ENCODE measurements at places on chromosomes 12 and 14.

DNA sequence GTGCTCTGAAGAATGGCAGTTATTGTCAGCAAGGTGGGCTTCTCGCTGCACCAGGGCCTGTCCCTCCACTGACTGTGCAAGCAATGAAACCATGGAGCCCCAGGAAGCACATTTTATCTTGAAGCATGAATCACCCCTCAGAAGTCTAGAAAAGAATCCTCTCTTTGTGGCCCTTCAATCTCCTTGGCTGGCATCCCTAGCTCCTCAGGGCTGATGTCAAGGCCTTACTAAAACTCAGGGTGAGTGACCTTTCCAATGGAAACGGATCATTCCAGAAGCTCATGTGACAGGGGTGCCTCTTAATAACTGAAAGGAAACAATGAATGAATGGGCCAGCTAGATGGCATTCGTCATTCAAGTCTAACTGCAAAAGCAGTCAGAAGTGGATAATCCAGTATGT lies 22.3 kb upstream of the PLEKHH1 start:
- DNase-seq: no peak

DNA sequence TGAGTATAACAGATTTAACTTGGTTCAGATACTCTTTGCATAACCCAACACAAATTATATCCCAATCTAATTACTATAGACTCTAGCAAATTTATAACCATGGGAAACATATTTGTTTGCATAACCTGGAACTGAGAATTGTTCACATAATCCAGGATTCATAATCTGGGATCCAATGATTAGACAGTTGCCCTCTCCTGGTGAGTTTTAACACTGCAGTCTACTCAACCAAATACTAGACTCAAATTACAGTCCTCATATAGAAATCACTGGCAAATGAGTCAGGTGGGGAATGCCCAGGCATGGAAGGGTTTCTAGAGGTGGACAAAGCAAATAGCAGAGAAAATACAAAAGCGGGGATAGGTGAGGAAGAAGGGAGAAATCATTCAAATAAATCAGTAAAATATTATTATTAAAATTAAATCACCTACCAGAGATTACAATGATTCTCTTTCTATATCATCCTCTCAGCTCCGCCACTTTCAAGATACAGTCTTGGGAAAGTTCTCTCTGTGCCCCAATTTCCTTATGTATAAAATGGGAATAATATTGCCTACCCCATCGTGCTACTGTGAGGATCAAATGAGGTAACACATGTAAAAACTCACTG lies 9.4 kb downstream of the GCH1 start:
- DNase-seq: peak; percentile 37

DNA sequence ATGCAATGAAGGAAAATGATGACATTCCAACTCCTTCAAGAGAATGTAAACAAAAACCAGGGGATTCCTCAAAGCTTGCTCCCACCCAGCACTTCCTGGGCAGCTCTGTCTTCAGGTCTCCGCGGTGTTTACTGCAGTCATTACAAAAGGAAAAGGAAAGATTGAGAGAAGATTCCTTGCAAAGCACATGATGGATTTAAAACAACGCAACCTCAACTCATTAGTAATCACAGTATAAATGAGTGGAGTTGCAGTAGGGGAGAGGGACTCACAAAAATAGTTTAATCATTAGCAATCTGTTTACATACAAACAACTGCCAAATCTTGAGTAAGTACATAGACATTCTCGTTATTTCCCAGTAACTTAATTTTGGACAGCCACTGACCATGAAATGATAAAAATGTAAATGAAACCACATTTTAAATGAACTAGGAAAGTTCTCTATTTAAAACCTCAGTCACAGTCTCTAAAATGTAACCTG lies 49.7 kb upstream of the OVCH1 start:
- DNase-seq: no peak

DNA sequence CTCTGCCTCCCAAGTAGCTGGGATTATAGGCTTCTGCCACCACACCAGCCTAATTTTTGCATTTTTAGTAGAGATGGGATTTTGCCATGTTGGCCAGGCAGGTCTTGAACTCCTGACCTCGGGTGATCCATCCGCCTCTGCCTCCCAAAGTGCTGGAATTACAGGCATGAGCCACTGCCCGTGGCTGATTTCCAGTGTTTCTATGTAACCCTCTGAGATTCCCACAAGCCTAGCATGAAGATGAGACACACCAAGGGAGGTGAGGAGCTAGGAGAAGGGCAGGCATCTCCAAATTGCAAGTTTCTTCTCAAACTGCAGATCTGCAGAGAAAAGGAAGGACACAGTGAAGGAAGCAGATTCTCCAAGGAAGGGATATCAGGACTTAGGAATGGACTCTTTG lies 125.0 kb downstream of the CACNA1C start:
- no peak for DNase-seq

DNA sequence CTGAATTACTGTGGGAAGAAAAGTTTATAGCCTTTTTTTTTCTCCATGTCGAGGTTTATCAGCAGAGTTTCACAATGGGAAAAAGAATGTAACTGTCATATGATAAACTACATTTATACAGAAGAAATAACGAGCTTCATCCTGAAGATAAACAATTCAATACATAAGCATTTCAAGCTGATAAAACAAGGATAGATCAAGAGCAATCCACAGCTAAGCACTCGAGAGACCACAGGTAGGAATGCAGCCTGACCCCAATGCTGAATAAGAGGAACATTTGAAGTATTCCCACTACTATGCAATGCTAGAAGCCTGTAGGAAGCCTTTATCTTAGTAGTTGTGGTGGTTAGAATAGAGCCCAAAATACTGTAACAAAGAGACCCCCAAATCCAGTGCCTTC lies 32.6 kb upstream of the DAAM1 start:
- no peak for DNase-seq

DNA sequence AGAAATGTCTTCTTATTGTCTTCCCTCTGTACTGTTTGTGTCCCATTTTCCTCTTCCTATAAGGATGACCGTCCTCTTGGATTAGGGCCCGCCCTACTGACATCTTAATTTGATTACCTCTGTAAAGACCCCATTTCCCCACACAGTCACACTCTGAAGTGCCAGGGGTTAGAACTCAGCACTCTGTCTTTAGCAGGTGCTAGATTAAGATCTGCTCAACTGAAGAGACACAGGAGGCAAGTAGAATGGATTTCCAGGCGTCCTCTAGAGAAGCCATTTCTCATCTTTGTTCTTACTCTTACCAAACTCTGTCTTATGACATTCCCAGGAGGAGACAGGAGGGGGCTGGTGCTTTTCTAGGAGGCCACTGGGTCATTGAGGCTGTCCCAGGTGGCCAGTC lies 50.8 kb downstream of the VCPKMT start:
- DNase-seq: no peak

DNA sequence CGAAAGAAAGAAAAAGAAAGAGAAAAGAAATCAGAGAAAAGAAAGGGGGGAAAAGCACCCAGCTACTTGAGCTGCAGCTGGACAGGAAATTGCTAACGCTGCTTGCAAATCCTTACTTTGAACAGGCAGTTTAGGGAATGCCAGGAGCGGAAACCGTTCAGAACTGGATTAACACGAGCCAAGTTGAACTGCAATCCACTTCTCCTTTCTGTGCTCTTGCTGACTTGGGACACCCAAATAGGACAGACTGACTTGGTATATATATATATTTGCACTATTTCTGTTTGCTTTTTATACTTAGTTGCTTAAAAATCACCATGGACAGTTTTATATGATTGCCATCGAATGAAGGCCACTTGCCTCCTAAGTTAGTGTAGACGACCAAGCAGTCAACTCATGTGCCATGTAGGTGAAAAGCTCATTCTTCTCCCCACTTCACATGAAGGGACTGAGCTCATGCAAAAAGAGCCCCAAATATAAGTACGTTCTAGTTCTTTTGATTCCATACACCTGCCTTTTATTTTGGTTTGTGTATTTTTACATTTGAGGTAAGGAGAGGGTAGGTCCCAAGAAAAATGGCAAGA lies 5.5 kb downstream of the DUSP6 start:
- peak; percentile 99 for DNase-seq

DNA sequence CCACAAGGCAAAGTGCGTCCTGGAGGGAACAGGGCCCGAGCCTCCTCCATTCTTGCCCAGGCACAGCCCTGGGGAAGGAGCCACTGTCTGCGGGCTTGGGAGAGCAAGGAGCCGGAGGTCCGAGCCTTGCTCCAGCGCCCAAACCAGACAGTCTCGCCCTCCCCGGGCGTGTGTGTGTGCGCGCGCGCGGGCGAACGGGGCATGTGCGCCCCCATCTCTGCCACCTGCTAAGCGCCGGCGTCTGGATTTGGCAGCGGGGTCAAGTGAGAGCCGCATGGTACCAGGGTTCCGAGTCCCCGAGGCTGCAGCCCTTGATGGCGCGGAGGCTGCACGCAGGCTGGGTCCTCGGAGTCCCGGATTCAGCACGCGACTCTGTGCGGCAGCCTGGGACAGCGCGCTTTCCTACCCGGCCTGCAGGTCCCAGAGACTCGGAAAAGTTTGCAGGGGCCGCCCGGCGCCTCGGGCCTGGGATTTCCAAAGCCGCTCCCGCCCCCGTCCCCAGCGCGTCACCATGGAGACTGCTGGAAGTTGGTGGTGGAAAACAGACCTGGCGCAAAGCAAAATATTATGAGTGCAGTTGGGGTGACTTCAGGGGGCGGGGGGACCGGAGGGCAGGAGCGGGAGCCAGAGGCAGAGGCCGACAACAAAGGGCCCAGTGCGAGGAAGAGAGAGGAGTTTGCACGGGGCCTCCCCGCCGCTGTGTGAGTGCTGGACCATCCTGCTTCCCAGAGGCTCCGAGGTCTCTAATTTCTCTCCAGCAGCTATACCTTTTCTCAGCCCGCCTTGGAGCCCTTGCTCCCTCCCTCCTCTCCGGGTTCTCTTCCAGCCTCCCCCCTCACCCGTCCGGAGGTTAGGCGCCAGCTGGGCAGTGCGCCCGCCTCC lies 4.2 kb downstream of the RFX4 start:
- no peak for DNase-seq

DNA sequence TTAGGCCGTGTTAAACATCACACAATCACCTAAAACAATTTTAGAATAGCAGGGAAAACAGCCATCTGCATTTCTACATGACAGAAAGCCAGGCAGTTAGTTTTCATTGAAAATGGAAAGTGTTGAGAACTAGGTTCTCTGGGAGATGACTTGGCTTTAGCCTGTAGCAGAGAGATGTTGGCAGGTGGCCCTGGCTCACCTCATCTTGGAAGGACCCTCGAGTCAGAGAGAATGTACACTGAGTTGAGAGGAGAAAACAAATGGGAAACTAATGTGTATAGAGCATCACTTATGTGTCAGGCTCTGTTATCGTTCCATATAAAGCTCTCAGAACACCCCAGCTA lies 51.9 kb downstream of the SUSD6 start:
- DNase-seq: no peak

GRCh38 chr12:15829255-15829654 lies 40.1 kb upstream of the EPS8 start:
- no peak for DNase-seq

- DNase-seq: no peak
Measured at GRCh38 chr12:86772696-86773095, 516.5 kb upstream of the MGAT4C start.

- DNase-seq: no peak
Measured at GRCh38 chr12:46253544-46254162, 15.2 kb downstream of the SLC38A1 start.

DNA sequence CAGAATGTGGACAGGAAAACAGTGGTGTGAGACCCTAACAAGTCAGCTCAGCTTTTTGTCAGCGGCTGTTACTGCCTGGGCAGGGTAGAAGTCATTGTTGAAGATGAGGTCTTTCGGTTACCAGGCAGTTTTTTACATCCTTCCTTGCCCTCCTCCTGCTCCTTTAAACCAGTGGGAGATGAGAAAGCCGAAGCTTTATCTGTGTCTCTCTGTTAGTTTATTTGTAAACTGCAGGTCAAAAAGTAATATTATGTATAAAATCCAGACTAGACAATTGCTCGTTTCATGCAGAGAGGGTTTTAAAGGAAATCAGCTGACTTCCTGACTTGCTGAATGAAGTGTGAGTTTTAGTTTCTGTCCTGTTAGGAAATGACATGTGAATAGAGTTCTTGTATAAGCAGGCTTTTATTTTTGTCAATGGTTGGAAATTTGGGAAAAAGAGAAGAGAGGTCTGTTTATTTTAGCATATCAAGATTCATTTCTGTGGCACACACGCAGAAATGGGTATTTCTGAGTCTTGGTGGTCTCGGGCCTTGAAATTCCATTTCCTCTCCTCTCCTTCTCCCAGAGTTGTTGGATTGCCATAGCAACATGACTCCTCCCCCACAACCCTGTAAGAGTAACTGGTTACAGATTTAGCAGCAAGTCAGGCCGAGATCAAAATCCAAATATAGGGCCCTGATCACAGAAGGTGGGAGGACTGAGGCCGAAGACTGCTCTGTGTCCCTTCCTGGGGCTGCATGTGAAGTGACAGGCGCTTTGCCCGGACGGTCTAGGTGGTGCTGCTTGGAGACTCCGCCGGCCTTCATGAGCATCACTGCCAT lies 60.8 kb downstream of the SAMD4A start:
- DNase-seq: peak; percentile 12

- no peak for DNase-seq
Measured at GRCh38 chr12:122856999-122857671, 21.9 kb downstream of the HIP1R start.

DNA sequence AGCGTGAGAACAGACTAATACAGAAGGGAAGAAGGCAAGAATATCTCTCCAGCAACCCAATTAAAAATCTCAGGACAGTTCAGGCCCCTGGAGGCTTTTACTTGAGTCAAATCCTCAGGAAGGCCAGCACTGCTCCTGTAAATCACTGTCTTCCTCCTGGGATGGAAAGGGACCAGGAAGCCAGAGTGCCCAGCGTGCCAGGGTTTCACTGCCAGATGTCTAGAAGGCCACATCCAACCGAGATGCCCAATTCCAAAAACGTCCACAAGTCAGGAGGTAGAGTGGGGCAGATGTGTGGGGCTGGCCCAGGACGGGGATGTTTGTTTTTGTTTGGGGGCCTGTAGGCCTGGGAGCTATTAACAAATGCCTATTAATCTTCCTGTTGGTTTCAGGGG lies 332.0 kb downstream of the MED13L start:
- no peak for DNase-seq

GRCh38 chr12:33551006-33551405 lies 111.4 kb upstream of the SYT10 start:
- DNase-seq: no peak

- DNase-seq: no peak
Measured at GRCh38 chr12:53486736-53487487, 12.3 kb downstream of the MAP3K12 start.

GRCh38 chr12:51820526-51821439 lies 27.7 kb downstream of the FIGNL2 start:
- peak; percentile 44 for DNase-seq

DNA sequence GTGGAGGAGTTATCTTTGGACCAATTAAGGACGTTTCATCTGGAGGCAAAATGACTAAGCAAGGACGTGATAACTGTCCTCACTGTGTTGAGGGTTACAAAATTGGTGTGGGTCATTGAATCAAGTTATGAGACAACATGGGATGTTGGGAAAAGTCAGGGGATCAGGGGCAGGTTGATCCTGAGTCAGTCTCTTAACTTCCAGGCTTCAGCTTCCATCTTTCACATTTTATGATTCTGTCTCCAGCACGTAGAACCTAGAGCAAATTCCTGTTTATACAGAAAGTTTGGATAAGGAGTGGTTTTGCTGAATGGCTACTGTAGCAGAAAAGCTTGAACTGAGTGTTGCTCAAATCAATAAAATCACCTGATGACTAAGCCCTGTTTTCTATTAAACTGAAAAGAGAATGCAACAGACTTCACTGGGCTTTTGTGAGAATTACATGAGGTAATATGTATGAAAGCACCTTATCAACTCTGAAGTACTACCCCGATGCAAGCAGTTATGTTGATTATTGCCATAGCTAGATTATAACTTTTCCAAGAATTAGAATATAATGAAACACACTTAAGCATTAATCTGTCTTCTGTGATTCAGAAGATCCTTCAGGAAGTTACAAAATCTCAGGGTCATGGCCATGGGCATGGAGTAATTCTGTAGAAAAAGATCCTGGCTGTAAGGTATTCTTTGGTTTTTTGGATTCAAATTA lies 184.8 kb downstream of the ETV6 start:
- DNase-seq: no peak
